ENCODE measurements at places on chromosomes 6 and 20. TPM values are rescaled to one million over a fixed set of nuclear protein-coding genes. Genes with fewer than 3 reads are reported as not detected.

Gene CRISP3
- polyA plus RNA-seq = not detected

Gene TMC2
- polyA plus RNA-seq = 0.50 TPM

Gene GRM4
- polyA plus RNA-seq = 0.53 TPM

Gene SLC35A1
- polyA plus RNA-seq = 46.0 TPM

Gene SYTL3
- polyA plus RNA-seq = 3.4 TPM

Gene MUC21
- polyA plus RNA-seq = not detected

Gene GMEB2
- polyA plus RNA-seq = 10.7 TPM

Gene HDGFL1
- not detected for polyA plus RNA-seq

Gene OR2B6
- polyA plus RNA-seq = not detected
